ENCODE measurements at places on chromosomes 11 and 22. TPM values are rescaled to one million over a fixed set of nuclear protein-coding genes. Genes with fewer than 3 reads are reported as not detected.

DNA sequence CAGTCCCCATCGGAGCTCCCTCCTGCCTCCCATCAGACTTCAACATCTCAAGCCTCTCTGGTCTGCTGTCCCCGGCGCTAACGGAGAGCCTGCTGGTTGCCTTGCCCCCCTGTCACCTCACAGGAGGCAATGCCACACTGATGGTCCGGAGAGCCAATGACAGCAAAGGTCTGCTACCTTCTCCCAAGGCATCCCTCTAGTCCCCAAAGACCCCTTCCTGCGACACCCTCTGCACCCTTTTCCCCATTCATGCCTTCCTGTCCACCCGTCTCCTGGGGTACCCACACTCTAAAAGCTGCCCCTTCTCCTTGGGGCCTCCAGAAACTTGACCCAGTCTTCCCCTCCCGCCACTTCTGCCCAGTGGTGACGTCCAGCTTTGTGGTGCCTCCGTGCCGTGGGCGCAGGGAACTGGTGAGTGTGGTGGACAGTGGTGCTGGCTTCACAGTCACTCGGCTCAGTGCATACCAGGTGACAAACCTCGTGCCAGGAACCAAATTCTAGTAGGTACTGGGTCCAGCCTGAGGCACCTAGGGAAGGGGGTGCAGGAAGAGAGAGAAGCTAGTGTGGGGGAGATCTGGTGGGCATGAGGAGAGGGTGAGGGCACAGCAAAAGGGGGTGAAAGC, 860 bp downstream of the UPK2 start:
- peaks cover 2% of the 10 kb centered on the region for H3K27me3 ChIP-seq
- DNase-seq = no peak
- no peak overlapping the region for H3K4me3 ChIP-seq
- no peak overlapping the region for H3K27ac ChIP-seq
- H3K36me3 ChIP-seq = no peaks in the 10 kb centered on the region
- H3K4me1 ChIP-seq = peaks cover 6% of the 10 kb centered on the region

DNA sequence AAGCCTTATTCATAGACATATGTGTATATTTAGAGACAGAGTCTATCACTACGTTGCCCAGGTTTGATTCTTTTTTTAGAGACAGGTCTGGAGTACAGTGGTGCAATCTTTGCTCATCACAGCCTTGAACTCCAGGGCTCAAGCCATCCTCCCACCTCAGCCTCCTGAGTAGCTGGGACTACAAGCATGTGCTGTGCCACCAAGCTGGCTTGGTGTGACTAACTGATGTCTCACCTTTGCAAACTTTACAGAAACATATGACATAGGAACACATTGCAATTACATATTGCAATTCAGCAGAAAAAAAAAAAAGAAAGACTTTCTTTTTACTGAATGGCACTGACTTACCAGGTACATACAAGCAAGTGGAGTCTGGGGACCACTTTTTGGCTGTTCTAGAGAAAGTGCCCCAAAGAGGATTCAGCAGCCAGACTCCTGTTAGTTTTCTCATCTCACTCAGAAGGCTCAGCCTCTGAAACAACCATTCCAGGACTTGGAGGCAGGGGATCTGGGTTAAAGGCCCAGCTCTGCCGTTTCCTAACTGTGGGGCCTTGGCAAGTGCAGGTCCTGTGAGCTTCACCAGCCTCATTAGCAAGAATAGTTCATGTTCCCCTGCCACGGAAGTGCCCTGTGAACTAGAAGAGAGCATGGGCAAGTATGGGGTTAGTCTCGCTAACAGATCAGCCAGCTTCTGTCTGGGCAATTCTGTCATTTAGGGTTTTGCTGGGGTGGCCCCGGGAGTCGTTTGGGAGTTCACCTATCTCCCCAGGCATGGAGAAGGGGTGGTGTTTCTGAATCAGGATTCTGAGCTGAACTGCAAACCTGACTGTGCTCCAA, 11.3 kb upstream of the NFAM1 start:
- H3K36me3 ChIP-seq = no peaks in the 10 kb centered on the region
- no peaks in the 10 kb centered on the region for H3K27me3 ChIP-seq
- peak overlapping the region; percentile 70 for H3K4me3 ChIP-seq
- no peak for DNase-seq
- H3K27ac ChIP-seq = peak overlapping the region; percentile 73
- H3K4me1 ChIP-seq = peaks cover 18% of the 10 kb centered on the region

DNA sequence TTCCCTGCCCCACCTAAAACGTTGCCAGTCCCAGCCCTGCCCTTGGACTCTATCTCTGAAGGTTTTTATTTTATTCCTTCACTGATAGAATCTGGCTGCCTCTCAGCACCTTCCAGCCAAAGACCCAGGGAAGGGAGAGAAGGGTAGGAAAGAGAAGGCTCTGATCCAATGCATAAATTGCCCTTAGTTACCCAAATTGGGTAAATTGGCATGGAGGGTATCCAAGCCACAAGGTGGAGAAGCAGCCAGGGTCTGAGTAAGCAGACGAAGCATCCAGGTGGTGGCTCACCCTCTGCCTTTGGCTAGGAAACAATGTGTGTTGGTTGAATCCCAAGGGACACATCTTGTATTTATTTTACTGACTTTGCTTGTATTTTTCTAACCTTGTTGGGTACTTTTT, 89.0 kb downstream of the FEZ1 start:
- H3K27me3 ChIP-seq = peaks cover 3% of the 10 kb centered on the region
- no peaks in the 10 kb centered on the region for H3K36me3 ChIP-seq
- peaks cover 6% of the 10 kb centered on the region for H3K4me1 ChIP-seq
- no peak overlapping the region for H3K27ac ChIP-seq
- no peak for DNase-seq

DNA sequence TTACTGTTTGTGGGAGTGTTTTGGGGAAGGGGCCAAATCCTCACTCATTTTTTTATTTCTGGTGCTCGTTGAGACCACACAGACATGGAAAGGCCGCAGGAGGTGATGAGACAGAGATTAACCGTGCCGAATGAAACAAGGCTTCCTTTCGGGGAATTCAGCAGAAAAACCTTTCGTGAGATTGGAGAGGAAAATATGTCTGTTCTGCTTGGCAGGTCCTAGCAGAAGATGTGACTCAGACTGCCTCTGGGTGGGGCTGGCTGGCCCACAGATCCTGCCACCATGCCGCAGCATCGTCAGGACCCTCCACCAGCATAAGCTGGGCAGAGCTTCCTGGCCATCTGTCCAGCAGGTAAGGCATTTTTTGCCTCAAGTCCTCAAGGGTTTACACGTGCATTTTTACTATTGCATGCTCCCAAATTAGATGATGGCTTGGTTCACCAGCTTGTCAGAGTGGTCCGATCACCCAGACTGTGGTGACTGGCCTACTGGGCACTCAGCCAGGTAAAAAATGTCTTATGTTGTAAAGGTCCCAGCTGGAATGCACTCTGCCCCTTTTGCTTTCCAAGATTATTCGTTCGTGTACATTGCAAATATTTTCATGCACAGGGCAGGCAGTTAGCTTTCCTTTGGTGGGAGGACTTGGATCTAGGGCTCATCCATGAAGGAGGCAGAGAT, 1.5 kb downstream of the DDB2 start:
- peak overlapping the region; percentile 84 for H3K27ac ChIP-seq
- H3K4me1 ChIP-seq = peaks cover 25% of the 10 kb centered on the region
- peak overlapping the region; percentile 86 for H3K4me3 ChIP-seq

GRCh38 chr22:19330865-19331418, 39.4 kb upstream of the CLTCL1 start:
- H3K27me3 ChIP-seq = no peaks in the 10 kb centered on the region
- no peak overlapping the region for H3K4me3 ChIP-seq
- H3K4me1 ChIP-seq = no peaks in the 10 kb centered on the region
- H3K27ac ChIP-seq = no peak overlapping the region

The CPT1B gene
- 71.8 TPM for total RNA-seq

The ARSA gene
- 81.3 TPM for total RNA-seq
